GM04504 (cell line): ENCODE measurements at places on chromosomes 1 and 21.

DNA sequence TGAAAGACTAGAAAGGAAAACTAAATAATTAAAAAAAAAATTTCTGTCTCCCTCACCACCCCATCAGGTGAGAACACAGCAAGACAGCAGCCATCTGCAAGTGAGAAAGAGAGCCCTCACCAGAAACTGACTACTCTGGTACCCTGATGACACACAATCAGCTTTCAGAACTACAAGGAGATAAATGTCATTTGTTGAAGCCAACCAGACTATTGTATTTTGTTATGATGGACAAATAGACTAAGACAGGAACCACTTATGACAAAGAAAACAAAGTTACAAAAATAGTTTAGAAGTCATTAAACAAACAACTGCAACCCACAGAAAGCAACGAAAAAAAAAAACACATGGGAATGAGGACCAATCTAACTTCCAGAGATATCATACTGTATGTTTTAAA is 98.3 kb downstream of the FAF1 start:
- no peak for DNase-seq

DNA sequence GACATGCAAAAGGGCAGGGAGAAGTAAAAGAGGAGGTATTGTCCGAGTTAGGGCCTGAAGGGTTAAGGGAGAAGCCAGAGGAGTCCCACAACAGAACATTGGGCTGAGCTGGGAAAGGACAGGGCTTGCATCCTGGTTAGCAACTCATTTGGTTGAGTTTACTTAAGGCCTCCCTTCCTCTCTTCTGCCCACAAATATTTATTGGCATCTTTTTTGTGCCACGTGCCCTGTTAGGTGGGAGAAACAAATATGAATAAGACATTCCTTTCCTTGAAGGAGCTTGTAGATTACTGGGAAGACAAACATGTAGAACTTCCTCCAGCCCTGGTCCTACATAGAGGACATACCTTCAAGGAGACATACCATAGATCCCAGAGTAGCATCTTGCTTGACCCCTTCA is 53.0 kb upstream of the PRELP start:
- no peak for DNase-seq

DNA sequence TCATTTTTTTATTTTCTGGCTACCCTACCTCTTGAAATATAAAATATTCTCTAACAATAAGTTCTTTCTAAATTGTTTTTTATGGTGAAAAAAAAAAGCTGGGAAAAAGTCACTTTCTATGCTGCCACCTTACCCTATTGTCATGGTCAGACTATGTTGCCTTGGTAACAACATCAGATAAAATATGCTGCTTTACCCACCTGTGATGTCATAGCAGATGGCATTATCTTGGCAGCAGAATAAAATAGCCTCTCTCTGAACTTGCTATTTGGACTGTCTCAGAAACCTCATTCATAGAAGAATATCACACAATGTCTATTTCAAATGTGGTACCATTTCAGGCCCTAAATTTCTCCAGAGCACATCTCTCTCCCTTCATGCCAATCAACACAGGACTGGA is 69.6 kb upstream of the SGIP1 start:
- no peak for DNase-seq

- DNase-seq: no peak
Measured at GRCh38 chr1:34144766-34145165, 20.3 kb downstream of the CSMD2 start.

DNA sequence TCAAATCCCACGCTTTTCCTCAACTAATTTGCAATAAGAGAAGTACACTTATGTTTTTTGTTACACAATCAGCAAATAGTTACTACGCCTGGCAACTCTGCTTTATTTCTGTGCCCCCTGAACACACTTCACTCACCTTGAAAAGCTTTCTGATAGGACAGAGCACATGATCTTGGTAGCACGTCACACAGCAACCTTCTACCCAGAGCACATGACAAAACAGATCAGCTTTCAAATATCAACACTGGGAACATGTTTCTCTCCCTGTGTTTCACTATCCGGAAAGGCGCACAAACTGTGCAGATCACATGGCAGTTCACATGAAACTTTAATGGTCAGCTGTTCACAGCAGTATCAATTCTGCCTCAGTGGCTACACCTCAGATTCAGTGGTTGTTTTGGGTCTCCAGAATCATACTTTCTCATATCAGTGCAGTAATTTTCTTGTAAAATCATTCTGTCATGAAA is 2.2 kb downstream of the SLC19A2 start:
- DNase-seq: no peak

- no peak for DNase-seq
Measured at GRCh38 chr1:118143121-118143520, 41.9 kb downstream of the SPAG17 start.
